ENCODE measurements at places on chromosomes 6 and 20.

DNA sequence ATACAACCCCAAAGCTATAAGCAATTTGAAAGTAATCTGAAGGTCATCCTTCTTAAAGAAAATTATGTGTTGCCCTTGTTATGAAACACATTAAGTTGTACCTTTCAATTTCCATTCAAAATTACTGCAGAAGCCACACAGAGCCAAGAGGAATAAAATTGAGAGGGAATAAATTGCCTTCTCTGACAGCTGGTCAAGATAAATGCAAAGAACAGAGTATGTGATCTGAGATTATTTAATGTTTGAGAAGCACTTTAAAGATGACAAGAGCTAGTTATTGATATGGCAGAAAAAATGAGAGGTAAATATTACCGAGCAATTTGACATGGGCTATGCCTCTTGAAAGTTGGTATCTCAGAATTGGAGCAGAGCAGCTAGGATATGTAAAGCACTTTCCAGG lies 61.6 kb downstream of the TRDN start:
- no peak for DNase-seq

DNA sequence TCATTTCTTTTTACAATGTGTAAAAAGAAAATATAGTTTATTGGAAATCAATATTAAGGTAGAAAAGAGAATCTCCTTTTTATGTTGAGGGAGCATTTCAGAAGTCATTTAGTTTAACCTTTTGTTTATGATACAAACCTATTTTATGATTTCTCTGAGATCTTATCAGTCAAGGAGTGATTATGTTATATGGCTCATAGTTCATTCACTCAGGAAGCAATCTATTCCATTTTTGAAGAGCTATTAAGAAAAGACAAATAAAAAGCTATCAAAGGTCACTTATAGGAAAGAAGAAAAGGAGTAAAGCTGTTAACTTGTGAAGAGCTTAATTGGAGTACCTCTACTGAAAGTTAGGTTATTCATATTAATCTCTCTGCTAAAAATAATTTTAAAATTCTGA lies 526.6 kb upstream of the JAG1 start:
- DNase-seq = no peak

DNA sequence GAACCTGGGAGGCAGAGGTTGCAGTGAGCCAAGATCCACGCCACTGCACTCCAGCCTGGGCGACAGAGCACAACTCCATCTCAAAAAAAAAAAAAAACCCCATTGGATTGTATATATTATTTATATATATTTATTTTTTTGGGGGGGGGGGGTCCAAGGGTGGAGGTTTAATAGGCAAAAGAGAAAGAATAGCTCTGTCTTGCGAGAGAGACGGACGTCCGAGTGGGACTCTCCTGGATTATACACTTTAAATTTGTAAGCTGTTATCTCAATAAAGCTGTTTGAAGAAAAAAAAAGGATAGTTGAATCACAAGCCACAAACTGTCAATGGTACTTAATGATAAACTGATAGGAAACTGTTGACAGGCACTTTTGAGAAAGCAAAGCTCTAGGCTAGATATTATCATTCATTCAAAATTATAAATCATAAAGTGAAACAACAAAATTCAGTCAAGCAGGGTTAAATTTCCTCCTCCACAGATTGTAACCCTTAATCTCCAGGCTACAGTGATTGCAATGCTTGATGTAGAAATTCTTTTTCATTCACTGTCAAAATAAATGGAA lies 20.3 kb downstream of the EIF2S2 start:
- DNase-seq = no peak

DNA sequence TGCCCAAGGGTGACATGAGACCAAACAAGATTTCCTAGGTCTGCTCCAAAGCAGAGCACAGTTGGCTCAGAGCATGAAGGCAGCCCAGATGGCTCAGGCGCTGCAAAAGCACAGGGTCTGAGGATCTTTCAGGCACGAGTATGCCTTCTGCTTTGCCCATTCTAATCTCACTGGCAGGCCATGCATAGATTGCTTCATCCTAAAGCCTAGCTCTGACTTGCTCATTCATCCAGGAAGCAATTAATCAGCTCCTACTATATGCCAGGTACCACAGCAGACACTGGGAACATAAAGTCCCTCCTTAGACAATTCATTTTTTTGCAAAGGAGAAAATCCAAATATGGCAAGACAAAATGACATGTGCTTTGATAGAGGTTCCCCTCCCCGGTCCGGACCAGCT lies 31.2 kb downstream of the GPLD1 start:
- no peak for DNase-seq

DNA sequence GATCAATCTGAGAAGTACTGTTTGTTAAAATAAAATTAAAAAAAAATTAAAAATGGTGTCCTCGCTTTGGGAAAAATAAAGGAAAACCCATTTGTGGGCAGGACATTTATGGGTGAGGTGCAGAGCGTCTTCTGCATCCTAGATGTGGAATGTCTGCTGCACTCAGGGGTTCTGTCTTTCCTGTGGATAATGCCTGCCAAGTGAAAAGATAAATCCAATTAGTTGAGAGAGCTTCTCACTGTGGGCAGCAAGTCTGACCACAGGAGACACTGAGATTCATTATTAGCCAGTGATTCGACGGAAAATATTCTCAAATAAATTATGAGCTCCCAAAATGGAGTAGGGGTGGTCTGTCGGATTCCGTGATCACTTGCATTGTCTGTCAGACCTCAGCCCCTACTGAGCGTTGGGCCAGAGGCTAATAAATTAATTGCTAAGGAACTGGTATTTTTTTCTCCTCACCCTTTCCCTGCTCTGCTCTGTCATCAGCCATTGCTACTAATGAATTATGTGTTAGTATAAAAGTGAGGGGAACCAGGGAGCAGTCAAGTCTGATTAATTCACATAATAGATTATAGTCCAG lies 10.0 kb downstream of the GMPR start:
- no peak for DNase-seq

DNA sequence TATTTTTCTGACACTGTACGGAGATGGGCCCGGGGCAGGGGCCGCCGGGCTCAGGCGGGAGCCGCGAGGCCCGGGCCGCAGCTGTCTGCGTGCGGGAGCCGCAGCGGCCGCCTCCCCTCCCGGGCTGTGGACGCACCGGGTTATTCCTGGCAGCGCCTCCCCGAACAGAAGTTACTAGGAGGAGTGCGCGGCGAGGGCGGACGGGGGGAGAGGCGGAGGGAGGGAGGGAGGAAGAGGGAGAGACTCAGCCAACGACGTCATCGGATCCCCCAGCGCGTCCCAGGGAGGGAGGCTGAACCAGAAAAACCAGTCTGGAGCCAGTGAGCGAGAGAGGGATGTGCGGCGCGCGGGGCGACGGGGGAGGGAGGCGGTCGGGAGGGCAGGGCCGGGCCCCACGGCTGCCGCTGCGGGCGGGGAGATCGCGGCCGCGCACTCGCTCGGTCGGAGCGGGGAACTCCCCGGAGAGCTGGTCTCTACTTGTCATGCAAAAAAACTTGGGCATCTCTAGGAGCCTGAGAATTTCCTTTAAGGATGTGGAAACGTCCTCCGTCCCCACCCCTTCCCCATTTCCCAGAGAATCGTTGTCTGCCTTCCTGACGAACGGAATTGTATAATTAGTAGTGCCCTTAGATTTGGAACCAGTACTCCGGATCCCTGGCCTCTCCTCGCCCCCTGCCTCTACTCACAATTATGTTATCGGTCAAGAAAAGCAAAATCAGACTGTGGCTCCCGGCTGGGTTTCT lies 1.4 kb upstream of the HIVEP2 start:
- peak; percentile 96 for DNase-seq

- no peak for DNase-seq
These were observed 6.4 kb downstream of the GDAP1L1 start for GRCh38 chr20:44253528-44253927.

- peak; percentile 98 for DNase-seq
These were observed 9.1 kb upstream of the ADA start for GRCh38 chr20:44660581-44660980.

- peak; percentile 10 for DNase-seq
These were observed 955.6 kb downstream of the TBC1D32 start for GRCh38 chr6:120378582-120379220.

- no peak for DNase-seq
These were observed 507.5 kb upstream of the MAP3K7 start for GRCh38 chr6:91094341-91094740.

DNA sequence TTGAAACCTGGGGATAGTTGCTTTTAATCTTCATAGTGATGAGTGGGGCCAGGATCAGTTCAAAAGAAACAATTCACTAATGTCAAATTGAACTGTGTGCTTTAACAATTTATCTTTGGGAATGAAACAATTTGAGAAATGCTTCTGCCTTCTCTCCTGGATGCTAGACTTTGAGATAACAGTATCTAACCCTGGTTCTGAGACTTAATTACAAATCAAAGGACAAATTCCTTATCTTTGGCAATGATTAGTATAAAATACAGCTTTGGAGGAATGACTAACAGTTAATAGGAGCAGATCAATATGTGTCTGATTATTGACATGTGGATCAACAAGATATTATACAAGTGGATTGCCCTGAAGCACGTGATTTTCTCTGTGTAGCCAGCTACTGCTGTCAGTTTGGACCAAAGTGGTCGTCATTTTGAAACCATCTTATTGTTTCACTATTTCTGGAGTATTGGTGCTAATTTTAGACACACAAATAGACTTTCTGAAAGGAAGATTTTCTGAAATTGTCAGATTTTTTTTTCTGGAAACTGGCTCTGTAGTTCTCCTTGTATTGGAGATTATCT lies 6.2 kb upstream of the FLRT3 start:
- no peak for DNase-seq

DNA sequence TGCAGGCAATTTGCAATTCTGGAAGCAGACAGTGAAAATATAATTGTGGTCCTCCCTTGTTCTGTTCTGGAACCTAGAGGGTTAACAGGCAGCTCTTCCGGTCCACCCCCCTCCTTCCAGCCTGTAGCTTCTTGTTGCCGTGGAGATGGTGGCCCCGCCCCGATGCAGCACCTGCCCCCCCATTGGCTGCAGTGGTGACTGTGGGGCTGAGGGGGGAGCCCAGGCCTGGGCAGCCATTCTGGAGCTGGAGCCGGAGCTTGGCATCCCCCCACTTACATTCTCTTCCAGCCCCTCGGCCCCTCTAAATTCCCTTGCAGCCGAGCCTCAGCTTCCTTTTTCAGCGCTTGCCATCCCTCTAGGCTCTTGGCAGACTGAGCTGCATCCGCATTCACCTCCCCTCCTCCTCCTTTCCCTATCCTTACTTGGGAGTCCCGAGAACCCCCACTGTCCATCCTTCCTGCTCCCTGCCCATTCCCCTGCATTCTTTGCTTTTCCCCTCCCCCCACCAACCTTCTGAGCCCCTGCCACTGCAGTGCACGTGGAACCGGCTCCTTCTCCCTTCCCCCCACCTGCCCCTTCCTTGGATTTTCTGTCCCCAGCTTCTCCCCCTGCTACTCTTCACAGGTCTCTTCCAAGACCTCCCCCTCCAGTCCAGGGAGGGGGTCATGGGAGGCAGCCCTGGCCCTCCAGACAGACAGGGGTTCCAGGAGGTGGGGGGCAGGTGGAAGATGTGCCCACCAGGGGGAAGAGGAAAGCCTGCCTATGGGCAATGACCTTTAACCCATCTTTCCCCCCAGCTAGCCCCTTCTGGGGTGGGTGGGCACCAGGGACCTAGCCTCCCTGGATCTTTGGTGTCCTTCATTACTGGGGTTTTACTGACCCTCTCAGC lies 11.4 kb downstream of the SYNGAP1 start:
- no peak for DNase-seq

DNA sequence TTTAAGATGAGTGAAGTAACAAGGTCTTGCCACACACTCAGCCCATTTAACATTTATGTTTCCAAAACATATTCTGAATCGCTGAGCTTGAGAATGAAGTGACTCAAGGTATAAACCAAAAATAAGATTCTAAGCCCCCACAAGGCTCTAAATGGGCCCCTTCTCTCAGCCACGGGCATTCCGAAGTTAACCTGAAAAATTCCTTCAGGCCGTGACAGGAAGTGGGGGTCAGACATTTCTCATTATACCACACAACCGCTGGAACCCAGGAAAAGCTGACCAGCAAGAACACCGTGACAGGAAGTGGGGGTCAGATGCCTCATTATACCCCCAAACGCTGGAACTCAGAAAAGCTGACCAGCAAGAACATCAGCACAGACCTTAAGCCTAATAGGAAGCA lies 247.9 kb downstream of the ERMARD start:
- DNase-seq = no peak

DNA sequence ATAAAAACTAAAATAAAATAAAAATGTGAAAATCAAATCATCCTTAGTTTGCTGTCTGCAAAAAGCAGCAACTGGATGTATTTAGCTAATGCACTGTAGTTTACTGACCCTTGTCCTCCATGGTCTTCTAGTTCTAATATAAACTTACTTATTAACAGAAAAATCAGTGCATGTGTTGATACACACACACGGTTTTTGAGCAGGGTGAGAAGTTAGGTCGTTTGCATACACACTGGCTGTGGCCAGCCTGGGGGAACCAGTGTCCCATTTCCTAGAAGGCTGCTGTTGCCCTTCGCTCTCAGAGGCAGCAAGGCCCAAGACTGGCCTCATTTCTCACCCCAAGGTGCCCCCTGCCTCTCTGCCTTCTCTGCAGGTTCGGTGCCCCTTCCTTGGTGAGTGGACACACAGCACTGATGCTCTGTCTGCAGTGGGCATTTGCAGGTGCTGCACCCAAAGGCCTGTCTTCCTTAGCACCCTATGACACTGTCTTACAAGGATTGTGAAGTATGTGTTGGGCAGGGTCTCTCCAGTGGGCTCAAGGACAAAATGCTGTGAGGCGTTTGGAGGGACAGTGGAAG lies 168.5 kb downstream of the SCP2D1 start:
- no peak for DNase-seq

- peak; percentile 35 for DNase-seq
These were observed 968 bp downstream of the PHF3 start for GRCh38 chr6:63636518-63637021.

GRCh38 chr6:150967910-150968309 lies 102.4 kb downstream of the MTHFD1L start:
- no peak for DNase-seq

DNA sequence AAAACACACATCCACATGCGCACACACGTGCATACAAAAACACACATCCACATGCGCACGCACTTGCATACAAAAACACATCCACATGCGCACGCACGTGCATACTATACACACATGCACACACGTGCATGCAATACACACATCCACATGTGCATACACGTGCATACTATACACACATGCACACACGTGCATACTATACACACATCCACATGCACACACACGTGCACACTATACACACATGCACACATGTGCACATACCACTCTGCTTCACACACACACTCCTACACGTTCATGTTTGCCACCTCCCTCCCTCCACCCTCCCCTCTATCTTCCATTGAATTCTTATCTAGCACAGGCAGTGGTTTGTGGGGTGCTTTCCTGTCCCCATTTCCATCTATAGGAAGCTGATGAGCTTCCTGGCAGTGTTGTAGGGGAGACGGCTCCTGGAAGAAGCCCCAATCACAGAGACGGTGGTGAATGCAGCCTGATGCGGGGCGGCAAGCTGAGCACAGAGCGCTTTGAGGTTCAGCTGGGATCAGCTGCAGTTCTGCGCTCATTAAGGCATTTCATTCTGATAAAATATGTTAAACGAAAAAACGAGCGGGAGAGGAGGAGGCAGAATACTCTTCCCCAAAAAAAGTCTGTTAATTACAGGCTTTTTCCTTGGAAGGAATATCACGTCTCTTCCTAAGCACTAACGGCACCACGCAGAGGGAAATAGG lies 287.7 kb downstream of the TAF4 start:
- DNase-seq = no peak
